CD4-positive, alpha-beta T cell (primary cell): ENCODE measurements at places on chromosomes 12 and 14. TPM values are rescaled to one million over a fixed set of nuclear protein-coding genes. Genes with fewer than 3 reads are reported as not detected.

- H3K4me3 ChIP-seq, result no peak overlapping the region
- DNase-seq, result no peak
- no peaks in the 10 kb centered on the region for H3K4me1 ChIP-seq
Measured at GRCh38 chr12:61188801-61189595, 1071.2 kb upstream of the USP15 start.

DNA sequence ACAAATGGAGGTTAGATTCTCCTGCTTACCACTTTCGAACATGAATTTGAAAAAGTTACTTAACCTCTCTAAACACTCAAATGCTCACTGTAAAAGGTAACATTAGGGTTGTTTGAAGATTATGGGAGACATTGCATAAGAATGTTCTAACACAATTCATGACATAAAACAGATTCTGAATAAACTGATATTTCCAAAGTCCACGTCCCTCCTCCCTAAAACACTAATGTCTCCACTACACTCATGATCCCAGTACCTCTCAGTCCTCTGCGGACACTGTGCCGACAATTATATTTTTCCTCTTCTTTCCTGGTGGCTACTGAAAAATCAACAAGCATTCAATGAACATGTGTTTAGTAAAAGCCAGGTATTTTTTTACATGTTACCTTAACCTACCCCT lies 18.8 kb upstream of the IAPP start:
- H3K27me3 ChIP-seq, result no peaks in the 10 kb centered on the region
- H3K4me1 ChIP-seq, result no peaks in the 10 kb centered on the region
- no peak for DNase-seq
- H3K4me3 ChIP-seq, result no peak overlapping the region
- H3K27ac ChIP-seq, result no peak overlapping the region

DNA sequence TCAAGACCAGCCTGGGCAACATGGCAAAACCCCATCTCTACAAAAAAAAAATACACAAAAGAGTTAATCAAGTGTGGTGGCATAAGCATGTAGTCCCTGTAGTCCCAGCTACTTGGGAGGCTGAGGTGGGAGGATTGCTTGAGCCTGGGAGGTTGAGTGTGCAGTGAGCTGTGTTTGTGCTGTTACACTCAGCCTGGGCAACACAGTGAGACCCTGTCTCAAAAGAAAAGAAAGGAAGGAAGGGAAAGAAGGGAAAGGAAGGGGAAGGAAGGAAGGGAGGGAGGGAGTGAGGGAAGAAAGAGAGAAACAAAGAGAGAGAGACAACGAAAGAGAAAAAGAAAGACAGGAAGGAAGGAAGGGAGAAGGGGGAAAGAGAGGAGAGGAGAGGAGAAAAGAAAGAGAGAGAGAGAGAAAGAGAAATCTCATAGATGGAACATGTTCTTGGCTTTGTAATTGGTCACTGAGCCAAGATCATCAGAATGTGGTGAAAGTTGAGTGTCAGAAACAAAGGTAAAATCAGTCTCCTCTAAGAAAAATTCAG lies 26.8 kb upstream of the NAP1L1 start:
- no peaks in the 10 kb centered on the region for H3K4me1 ChIP-seq
- no peaks in the 10 kb centered on the region for H3K36me3 ChIP-seq
- DNase-seq, result no peak
- H3K27me3 ChIP-seq, result no peaks in the 10 kb centered on the region

- H3K27ac ChIP-seq, result no peak overlapping the region
- H3K36me3 ChIP-seq, result no peaks in the 10 kb centered on the region
- H3K27me3 ChIP-seq, result no peaks in the 10 kb centered on the region
- H3K4me3 ChIP-seq, result no peak overlapping the region
- H3K4me1 ChIP-seq, result peaks cover 10% of the 10 kb centered on the region
- DNase-seq, result no peak
Measured at GRCh38 chr12:49260166-49260565, 4.7 kb upstream of the TUBA1C start.

GRCh38 chr12:46839232-46839631 lies 13.4 kb upstream of the SLC38A4 start:
- no peak for DNase-seq
- no peaks in the 10 kb centered on the region for H3K4me1 ChIP-seq
- H3K36me3 ChIP-seq, result no peaks in the 10 kb centered on the region
- no peak overlapping the region for H3K4me3 ChIP-seq

GRCh38 chr14:65321370-65321875 lies 91.1 kb upstream of the FUT8 start:
- no peak for DNase-seq
- peaks cover 11% of the 10 kb centered on the region for H3K4me1 ChIP-seq
- H3K4me3 ChIP-seq, result no peak overlapping the region
- no peak overlapping the region for H3K27ac ChIP-seq
- no peaks in the 10 kb centered on the region for H3K36me3 ChIP-seq

DNA sequence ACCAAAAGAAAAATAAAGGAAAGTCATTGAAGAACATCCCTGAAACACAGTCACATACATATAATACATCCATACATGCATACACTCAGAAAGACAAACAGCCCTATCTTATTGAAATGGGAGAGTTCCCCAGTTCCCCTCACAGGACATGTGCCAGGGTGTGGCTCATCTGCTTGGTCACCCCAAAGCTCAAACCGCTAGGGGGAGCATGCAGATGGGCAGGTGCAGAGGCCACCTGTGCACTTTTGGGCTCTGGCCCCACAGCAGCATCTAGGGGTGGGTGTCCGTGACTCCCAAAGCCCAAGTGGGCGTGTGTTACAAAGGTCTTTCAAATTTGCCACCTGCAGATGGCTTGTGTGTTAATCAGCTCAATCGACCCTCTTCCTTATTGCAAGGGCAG lies 75.2 kb downstream of the CMAS start:
- no peak overlapping the region for H3K27ac ChIP-seq
- H3K27me3 ChIP-seq, result no peaks in the 10 kb centered on the region
- H3K36me3 ChIP-seq, result no peaks in the 10 kb centered on the region
- no peak overlapping the region for H3K4me3 ChIP-seq
- DNase-seq, result no peak
- H3K4me1 ChIP-seq, result peaks cover 4% of the 10 kb centered on the region

- peak; percentile 59 for DNase-seq
- H3K27ac ChIP-seq, result no peak overlapping the region
- H3K27me3 ChIP-seq, result no peaks in the 10 kb centered on the region
- peak overlapping the region; percentile 55 for H3K4me3 ChIP-seq
- H3K4me1 ChIP-seq, result peaks cover 15% of the 10 kb centered on the region
Measured at GRCh38 chr12:57865084-57865751, 18.7 kb upstream of the CTDSP2 start.

DNA sequence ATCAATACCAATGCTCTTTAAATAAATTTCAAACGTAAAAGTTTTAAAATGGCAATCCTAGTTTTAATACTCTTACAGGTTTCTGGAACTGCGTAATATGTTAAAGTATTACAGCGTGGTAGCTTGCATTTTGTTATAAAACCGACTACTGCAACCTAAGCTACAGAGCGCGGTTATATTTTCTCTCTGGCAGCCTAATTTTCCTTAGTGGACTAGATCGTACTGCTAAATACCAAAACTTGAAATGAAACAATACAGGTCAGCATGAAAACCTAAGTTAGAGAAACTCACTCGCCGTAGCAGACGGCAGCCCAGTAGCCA lies 1.2 kb downstream of the CCDC92 start:
- peaks cover 13% of the 10 kb centered on the region for H3K4me1 ChIP-seq
- DNase-seq, result no peak
- H3K4me3 ChIP-seq, result peak overlapping the region; percentile 53

GRCh38 chr12:106193394-106194215 lies 54.2 kb downstream of the CKAP4 start:
- DNase-seq, result no peak
- H3K27ac ChIP-seq, result no peak overlapping the region
- no peak overlapping the region for H3K4me3 ChIP-seq
- peaks cover 8% of the 10 kb centered on the region for H3K27me3 ChIP-seq

GRCh38 chr12:7180685-7181084 lies 8.8 kb upstream of the PEX5 start:
- H3K36me3 ChIP-seq, result no peaks in the 10 kb centered on the region
- DNase-seq, result no peak
- no peaks in the 10 kb centered on the region for H3K4me1 ChIP-seq
- peaks cover 12% of the 10 kb centered on the region for H3K27me3 ChIP-seq

GRCh38 chr12:53239643-53240258 lies 7.7 kb upstream of the RARG start:
- H3K27me3 ChIP-seq, result no peaks in the 10 kb centered on the region
- no peak overlapping the region for H3K27ac ChIP-seq
- no peaks in the 10 kb centered on the region for H3K36me3 ChIP-seq
- H3K4me3 ChIP-seq, result no peak overlapping the region

DNA sequence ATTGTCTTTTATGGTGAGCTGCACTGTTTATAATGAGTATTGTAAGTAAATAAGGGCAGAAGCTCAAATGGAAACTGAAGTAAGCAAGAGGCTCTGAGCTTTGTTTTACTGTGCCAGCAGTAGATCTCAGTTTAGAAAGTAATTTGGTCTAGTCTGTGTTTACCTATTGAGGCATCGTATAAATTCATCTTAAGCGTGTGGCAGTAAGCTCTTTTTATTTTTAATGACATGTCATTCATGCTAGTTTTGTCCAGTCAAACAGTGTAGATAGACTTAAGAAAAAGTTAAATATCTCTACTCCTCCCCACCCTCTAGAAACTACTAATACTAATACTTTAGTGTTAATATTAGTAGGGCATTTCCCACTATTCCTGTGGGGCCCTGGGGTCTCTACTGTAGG lies 2.0 kb downstream of the ANO6 start:
- no peak for DNase-seq
- H3K4me3 ChIP-seq, result peak overlapping the region; percentile 92
- H3K4me1 ChIP-seq, result peaks cover 26% of the 10 kb centered on the region
- H3K36me3 ChIP-seq, result no peaks in the 10 kb centered on the region
- no peak overlapping the region for H3K27ac ChIP-seq

GRCh38 chr14:72594099-72594901 lies 299.6 kb downstream of the DPF3 start:
- peaks cover 35% of the 10 kb centered on the region for H3K4me1 ChIP-seq
- no peaks in the 10 kb centered on the region for H3K36me3 ChIP-seq
- peak; percentile 29 for DNase-seq
- no peak overlapping the region for H3K27ac ChIP-seq
- no peaks in the 10 kb centered on the region for H3K27me3 ChIP-seq
- no peak overlapping the region for H3K4me3 ChIP-seq

- H3K36me3 ChIP-seq, result no peaks in the 10 kb centered on the region
- H3K4me1 ChIP-seq, result no peaks in the 10 kb centered on the region
- H3K27me3 ChIP-seq, result no peaks in the 10 kb centered on the region
- no peak for DNase-seq
Measured at GRCh38 chr14:91654836-91655235, 77.0 kb downstream of the CATSPERB start.

GRCh38 chr12:80857311-80857710 lies 80.4 kb downstream of the LIN7A start:
- H3K4me1 ChIP-seq, result no peaks in the 10 kb centered on the region
- no peaks in the 10 kb centered on the region for H3K36me3 ChIP-seq
- DNase-seq, result no peak
- no peaks in the 10 kb centered on the region for H3K27me3 ChIP-seq
- no peak overlapping the region for H3K4me3 ChIP-seq
- no peak overlapping the region for H3K27ac ChIP-seq

GRCh38 chr14:69077841-69078240 lies 75.1 kb downstream of the DCAF5 start:
- H3K4me3 ChIP-seq, result no peak overlapping the region
- peaks cover 73% of the 10 kb centered on the region for H3K36me3 ChIP-seq
- no peaks in the 10 kb centered on the region for H3K27me3 ChIP-seq
- no peaks in the 10 kb centered on the region for H3K4me1 ChIP-seq
- no peak overlapping the region for H3K27ac ChIP-seq
- DNase-seq, result no peak

DNA sequence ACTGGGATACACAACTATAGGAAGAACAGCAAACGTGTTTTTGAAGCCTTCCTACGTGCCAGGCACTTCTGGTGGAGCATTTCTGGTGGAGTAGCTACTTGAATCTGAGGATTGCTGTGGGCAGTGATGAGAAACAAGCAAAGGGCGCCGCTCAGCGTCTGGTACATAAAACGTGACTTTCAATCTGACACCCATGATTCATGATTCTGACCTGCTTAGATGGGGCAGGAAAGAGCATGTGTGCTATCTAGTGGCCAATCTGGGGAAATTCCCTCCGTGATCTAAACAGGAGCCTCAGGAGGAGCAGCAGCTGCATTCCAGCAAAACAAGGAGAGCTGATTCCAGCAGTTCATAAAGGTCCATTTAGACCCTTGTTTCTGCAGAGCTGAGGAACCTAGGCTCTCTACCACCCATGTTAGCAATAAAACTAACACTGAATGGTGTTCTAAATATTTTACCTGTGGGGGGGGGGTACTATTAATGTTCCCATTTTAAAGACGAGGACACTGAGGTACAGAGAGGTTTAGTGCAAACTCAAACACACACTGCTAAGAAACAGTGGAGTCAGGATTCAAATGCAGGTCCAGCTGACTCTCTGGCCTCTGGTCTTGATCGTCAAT lies 37.8 kb downstream of the PAH start:
- no peak overlapping the region for H3K27ac ChIP-seq
- H3K4me3 ChIP-seq, result no peak overlapping the region
- H3K36me3 ChIP-seq, result no peaks in the 10 kb centered on the region
- DNase-seq, result no peak
- H3K4me1 ChIP-seq, result peaks cover 2% of the 10 kb centered on the region
- H3K27me3 ChIP-seq, result no peaks in the 10 kb centered on the region

DNA sequence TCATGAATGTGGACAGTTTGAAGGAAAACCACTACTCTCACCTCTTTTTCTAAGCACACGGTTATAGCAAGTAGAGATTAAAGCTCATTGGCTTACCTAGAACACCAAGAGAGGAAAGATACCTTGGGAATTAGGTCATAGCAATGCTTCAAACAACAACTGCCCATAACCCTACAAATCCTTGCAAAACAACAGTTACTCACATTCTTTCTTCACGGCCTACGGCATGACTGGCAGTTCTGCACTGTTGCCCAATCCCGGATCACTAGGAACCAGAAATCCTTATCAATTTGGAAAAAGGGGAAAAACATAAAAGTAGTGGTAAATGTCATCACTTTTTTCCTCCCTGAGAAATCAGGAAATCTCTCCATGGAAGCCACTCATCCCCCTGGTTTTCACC lies 9.6 kb upstream of the ISM2 start:
- peaks cover 36% of the 10 kb centered on the region for H3K36me3 ChIP-seq
- H3K4me3 ChIP-seq, result no peak overlapping the region
- H3K4me1 ChIP-seq, result no peaks in the 10 kb centered on the region
- no peaks in the 10 kb centered on the region for H3K27me3 ChIP-seq

DNA sequence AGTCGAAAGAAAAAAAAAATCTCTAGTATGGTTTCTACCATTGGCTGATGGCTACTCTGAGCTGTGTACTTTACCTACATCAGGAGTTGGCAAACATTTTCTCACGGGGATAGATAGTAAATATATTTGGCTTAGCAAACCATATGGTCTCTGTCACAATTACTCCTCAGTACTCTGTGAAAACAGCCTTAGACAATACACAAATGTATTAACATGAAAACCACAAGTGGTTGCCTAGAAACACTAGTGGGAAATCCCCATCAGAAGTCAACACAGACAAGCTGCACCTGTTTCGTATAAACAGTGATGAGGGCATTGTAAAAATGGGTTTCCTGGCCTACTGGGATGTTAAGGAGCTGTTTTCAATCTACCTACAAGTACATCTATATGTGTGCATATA lies 84.6 kb upstream of the NAV3 start:
- no peak overlapping the region for H3K27ac ChIP-seq
- no peaks in the 10 kb centered on the region for H3K4me1 ChIP-seq
- no peak overlapping the region for H3K4me3 ChIP-seq
- H3K27me3 ChIP-seq, result no peaks in the 10 kb centered on the region

MGP gene
- 1.3 TPM for total RNA-seq

ZNF891 gene
- 4.5 TPM for total RNA-seq

MYRFL gene
- not detected for total RNA-seq

CACNA1C gene
- 0.05 TPM for total RNA-seq

TMEM52B gene
- not detected for total RNA-seq

FSCB gene
- not detected for total RNA-seq

GLI1 gene
- 0.85 TPM for total RNA-seq

STXBP6 gene
- total RNA-seq, result not detected

VRTN gene
- not detected for total RNA-seq

SYT1 gene
- not detected for total RNA-seq

CLBA1 gene
- total RNA-seq, result 1.8 TPM

SRGAP1 gene
- 0.03 TPM for total RNA-seq

TAS2R14 gene
- total RNA-seq, result 0.91 TPM
